ENCODE measurements at places on chromosomes 5 and 9. TPM values are rescaled to one million over a fixed set of nuclear protein-coding genes. Genes with fewer than 3 reads are reported as not detected.

DNA sequence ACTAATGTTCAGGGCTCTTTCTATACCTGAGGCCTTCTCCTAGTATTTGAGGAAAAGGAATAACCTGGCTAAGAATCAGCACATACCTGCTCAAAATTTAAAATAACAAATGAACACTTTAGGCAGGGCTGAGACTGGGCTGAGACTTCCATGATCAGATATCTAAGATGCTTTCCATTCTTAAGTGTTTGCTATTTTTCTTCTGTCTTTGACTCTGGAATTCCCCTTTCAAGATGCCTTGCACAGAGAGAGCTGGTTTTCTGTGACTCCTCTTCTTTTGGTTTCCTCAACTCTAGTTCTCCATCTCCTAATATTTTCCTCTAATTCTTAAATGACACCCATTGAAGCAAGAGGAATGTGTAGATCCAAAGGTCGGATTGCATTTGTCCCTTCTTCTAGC is 61.1 kb downstream of the DPYSL3 start:
- no peak overlapping the region for H3K27ac ChIP-seq
- DNase-seq: no peak
- no peak overlapping the region for H3K4me3 ChIP-seq
- H3K27me3 ChIP-seq: no peaks in the 10 kb centered on the region

GRCh38 chr5:126676195-126676624 is 75.5 kb downstream of the PHAX start:
- no peaks in the 10 kb centered on the region for H3K4me1 ChIP-seq
- no peaks in the 10 kb centered on the region for H3K36me3 ChIP-seq
- DNase-seq: peak; percentile 68
- no peak overlapping the region for H3K27ac ChIP-seq
- no peak overlapping the region for H3K4me3 ChIP-seq

GRCh38 chr5:77390795-77391194 is 101.3 kb downstream of the WDR41 start:
- no peak for DNase-seq
- no peak overlapping the region for H3K4me3 ChIP-seq
- H3K4me1 ChIP-seq: no peaks in the 10 kb centered on the region
- H3K27ac ChIP-seq: no peak overlapping the region

DNA sequence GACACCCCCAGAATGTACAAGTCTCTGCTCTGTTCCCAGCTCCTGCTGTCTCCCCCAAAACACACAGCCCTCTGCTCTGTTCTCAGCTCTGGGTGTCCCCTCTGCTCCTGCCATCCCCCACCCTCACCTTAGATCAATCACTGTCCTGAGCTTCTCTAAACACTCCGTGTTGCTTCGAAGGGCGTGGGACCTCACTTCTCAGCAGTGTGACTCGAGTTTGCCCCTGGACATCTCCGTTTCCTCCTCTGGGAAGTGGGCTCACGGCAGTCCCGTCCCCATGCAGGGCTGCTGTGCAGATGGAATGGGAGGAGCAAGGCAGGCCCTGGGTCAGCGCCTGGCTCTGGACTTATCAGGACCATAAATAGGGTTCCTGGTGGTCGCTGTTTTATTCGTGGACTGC is 98.0 kb upstream of the RAPGEF1 start:
- H3K36me3 ChIP-seq: no peaks in the 10 kb centered on the region
- no peak overlapping the region for H3K4me3 ChIP-seq
- no peak for DNase-seq
- no peaks in the 10 kb centered on the region for H3K4me1 ChIP-seq
- H3K27ac ChIP-seq: no peak overlapping the region

GRCh38 chr5:110547495-110547894 is 179.0 kb downstream of the TMEM232 start:
- no peaks in the 10 kb centered on the region for H3K36me3 ChIP-seq
- DNase-seq: no peak
- H3K27me3 ChIP-seq: no peaks in the 10 kb centered on the region
- H3K4me1 ChIP-seq: no peaks in the 10 kb centered on the region
- H3K4me3 ChIP-seq: no peak overlapping the region

MTRR gene
- 15.8 TPM for total RNA-seq
